ENCODE measurements at places on chromosomes 1 and 21.

GRCh38 chr1:26278724-26279455, 996 bp upstream of the SH3BGRL3 start:
- DNase-seq, result no peak

DNA sequence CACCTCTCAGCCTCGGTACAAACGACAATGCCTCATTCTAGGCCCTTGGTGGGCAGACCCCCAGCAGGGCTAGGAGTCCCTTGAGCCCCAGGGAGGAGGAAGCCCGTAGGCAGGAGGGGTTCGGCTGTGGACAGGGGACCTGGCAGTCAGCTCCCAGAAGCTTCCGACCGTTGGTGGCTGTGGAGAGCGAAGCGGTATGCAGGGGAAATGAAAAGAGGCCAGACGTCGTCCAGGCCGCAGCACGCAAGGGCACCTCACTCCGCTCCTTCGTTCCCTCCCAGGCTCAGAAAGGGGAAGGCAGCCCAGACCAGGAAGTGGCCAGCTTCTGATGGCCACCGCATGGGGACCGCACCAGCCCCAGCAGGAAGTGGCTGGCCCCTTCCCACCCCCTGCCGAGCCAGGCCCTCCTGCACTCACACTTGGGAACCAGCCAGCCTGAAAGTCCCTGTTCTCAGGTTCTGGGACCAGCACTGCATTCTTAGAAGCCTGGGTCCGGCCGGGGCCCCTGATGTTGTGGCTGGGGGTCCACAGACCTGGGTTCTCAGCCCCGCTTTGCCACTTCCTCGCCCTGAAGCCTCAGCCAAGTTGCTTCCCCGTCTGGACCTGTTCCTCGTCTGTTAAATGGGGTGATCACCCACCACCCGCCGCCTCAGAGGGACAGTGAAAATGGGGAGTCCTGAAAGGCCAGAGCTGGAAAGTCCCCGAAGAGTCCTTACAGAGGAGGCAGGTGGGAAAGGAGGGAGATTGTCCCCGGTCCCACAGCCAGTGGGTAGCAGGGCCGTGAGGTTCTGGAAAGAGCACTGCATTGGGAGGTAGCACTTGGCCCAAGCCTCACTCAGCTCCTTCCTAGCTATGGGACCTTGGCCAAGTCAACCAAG, 104.0 kb upstream of the RUNX3 start:
- DNase-seq, result no peak

GRCh38 chr1:78229344-78229743, 183.6 kb downstream of the GIPC2 start:
- no peak for DNase-seq

DNA sequence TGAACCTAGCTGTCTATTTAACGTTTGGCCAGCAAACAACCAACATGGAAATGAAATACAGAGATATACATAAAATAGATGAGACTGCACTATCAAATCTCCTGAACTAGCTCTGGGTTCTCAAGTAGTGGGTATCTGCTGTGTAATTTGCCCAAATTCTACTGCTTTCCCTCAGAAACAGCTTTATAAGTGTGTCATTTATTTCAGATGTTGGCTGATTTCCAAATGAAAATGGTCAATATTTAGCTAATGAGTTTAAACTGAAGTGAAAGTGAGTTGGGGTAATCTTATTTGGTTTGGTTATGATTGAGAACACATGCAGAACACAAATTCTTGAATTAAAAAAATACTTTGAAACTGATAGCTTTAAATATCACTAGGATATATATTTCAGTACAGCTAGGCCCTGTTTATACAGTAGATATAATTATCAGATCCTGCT, 601.7 kb upstream of the CXADR start:
- DNase-seq, result no peak

Measured in NCI-H2081 treated with DMSO at 0.1 percent for 48 hours (cell line).